ENCODE measurements at places on chromosomes 1 and 21. TPM values are rescaled to one million over a fixed set of nuclear protein-coding genes. Genes with fewer than 3 reads are reported as not detected.

Gene SPATA45
- not detected for total RNA-seq

Gene FMOD
- total RNA-seq: not detected

Gene NUAK2
- total RNA-seq: 14.9 TPM

Gene NBPF20
- total RNA-seq: 3.5 TPM

Gene HSD3B1
- not detected for total RNA-seq

Gene C1orf50
- total RNA-seq: 23.1 TPM

Gene DMRTA2
- total RNA-seq: not detected

DNA sequence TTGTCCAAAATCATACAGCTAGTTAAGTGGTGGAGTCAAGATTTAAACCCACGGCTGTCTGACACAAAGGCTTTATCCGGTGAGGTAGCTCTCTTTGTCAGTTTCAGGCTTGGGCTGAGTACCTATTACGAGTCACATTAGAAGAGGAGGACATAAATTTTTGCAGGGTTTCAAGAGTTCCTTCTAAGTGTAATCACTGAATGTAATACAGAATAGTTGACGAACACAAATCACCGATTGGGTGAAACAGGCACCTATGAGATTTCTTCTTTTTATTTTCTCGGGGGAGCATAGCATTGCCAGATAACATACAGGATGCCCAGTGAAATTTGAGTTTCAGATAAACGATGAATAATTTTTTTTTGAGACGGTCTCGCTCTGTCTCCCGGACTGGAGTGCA is 847 bp downstream of the PSMD4 start:
- no peak for DNase-seq

- DNase-seq: no peak
Observed at GRCh38 chr1:231630558-231631205, 4.1 kb downstream of the DISC1 start.

DNA sequence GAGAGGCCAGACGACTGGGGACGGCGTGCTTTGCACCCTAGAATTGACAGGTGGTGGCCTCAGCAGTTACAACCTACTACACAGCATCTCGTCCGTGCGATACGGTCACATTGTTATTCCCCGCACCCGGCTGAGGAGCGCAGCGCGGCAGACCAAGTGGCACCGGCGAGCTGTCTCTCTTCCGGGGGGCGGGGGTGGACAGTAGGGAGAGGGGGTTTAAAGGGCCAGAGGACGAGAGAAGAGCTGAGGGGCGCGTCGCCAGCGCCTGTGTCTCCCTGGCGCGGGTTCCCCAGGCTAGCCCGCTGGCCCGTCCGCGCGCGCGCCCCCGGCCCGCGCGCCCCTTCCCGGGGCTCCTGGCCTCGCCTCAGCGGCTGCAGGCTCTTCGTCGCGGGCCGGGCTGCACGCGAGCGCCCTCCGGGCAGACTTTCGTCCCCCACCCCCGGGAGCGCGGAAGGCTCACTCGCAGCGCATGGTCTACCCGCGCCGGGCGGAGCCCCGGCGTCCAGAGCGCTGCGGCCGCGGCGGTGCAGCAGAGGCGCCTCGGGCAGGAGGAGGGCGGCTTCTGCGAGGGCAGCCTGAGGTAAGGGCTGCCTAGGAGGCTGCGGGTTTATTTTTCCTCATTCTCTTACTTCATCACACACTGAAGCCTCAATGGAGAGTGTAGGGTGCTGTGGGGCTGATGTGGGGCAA is at the start of gene PDE4B:
PDE4B (plus strand) TSS at position 227 of the 690 bp plus-strand sequence.
- DNase-seq: no peak

- no peak for DNase-seq
Observed at GRCh38 chr1:94903280-94904009, 23.5 kb downstream of the CNN3 start.

DNA sequence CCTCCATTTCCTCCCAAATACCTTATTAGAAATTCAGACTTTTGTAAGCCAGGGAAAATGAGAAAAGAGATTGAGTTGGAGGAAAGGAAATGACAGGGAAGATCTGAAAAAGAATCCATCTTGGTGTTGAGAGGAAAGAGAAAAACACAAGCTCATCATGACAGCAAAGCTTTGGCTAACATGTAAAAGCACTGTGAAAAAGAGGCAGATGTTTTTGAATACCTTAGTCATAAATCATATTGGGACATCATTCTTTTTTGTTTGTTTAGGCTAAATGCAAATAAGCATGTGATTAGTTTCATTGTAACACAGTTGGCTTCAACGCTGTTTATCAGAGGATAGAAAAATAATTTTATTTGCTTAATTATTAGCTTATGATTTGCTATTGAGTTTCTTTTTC is 64.6 kb downstream of the LHX8 start:
- DNase-seq: no peak

- no peak for DNase-seq
Observed at GRCh38 chr21:19148056-19148455, 744.5 kb upstream of the TMPRSS15 start.

DNA sequence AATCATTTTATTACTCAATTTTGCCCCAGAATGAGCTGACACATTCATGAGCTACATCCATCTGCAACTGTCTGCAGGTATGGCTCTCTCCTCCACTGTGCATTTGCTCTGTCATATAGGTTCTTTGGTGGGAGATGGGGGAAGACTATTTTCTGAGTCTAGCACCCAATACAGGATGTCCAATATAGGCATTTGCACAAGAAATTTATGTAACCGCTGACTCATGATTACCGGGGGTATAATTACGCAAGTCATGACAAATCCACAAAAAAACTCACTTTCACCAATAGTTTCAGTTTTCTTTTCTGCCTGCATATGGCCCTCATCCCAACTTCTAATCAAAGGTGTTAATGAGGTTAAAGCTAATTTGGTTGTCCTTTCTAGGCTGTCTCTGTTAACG is 17.5 kb upstream of the VSIG8 start:
- DNase-seq: no peak

DNA sequence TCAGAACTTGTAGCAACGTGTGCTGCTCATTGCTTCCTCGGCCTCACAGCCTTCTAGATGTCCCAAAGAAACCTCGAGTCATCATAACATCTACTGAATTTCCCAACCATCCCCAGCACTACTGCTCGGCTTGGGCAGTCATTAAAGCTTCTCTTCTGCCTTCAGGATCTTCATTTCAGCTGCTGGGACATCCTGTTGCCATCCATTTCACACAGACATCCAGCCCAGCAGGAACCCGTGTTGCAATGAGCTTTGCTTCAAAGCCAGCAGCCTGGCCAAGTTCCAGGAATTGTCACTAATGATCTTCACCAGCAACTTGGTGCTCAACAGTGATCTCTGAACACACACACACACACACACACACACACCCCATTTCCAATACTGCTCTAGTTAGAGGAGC is 18.5 kb downstream of the WLS start:
- DNase-seq: no peak

GRCh38 chr1:160978510-160978927 is 23.9 kb upstream of the ITLN2 start:
- no peak for DNase-seq

DNA sequence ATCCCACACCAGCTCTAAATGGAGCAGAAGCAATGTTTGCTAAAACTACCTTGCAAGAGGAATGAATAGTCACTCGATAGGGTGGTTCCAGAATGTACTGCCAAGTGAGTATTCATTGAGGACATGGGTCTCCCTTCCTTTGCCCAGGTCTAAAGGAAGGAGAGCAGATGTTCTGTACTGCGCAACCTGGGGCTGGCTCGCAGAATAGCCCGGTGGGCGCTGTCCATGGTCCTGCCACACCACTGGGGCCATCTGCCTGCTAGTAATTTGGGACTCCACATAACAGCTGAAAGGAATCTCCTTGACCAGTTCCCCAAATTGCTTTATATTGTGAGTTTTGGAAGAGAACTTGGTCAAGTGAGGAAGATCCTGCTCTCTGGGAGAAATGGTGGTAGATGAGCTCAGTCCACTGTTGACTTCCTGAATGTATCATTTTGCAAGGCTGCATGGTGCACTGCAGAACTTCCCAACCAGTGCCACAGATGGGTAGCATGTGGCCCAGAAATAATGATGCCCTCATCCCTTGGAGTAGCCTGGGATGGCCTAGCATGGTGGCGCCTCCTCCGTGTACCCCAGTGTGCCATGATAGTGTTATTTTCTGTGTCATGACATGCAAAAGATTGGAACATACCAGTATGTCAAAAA is 5.7 kb downstream of the SLC6A17 start:
- DNase-seq: peak; percentile 15

GRCh38 chr1:30342535-30343141 is 380.7 kb downstream of the MATN1 start:
- DNase-seq: no peak

DNA sequence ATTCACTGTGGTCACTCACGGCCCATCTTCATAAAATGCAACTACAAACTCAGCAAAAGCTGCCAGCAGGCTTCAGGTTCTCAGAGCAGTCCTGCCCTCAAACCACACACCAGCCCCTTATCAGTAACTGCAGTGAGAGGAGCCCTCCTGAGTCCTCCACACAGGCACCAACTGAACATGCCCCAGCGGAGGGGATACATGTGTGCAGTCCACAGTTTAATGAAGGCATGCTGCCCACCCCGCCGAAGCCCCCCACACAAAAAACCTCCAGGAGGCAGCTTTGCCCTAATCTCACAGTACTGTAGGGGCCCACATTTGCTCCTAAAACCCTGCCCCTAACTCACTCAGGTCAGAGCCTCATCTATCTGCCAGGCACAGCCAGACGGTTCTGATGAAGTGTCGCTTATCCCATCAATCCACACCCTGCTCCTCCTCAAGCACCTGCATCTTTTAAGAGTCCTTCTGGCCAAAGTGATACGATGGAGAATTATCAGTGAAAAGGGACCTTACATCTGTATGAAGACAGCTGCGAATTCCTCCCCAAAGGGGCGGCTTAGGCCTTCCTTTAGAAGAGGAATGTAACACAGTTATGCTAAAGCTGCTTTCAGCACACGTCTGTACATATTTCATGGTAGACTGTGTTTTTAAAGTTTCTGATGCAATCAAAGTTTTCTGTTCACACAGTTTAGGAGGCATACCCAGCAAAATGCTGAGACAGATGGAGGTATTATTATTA is 3.5 kb downstream of the ABCB10 start:
- no peak for DNase-seq

- no peak for DNase-seq
Observed at GRCh38 chr1:29655145-29655544, 418.8 kb downstream of the PTPRU start.

- no peak for DNase-seq
Observed at GRCh38 chr1:175363031-175363430, 170.5 kb upstream of the KIAA0040 start.

- DNase-seq: no peak
Observed at GRCh38 chr1:224067621-224068457, 46.1 kb upstream of the FBXO28 start.

- no peak for DNase-seq
Observed at GRCh38 chr1:68165665-68166064, 66.7 kb downstream of the WLS start.

GRCh38 chr1:163265547-163265946 is 56.2 kb upstream of the NUF2 start:
- DNase-seq: no peak

DNA sequence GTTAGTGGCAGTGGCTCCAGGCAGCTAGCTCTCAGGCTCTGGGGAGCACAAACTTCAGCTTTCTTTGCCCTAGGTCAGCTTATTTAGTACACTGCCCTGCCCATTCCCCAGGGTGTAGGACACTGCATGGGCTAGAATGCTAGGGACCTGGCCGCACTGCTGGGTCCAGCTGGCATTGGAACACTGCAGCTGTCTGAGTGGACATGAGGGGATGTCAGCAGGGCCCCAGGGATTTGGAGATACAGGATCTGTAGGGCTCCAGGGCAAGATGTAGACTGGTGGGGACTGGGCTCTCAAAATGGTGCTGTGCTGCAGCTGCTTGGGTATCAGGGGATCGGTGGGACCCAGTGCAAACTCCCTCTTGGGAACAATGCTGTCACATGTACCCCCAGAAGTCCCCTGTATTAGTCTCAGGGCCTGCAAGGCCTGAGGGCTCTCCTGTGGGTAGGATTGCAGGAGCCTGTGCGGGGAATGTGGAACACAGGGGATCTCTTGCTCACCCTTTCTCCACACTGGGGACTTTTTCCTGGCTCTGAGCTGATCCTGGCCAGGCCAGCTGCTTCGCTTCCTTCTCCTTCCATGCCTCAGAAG is 25.2 kb upstream of the TTC22 start:
- no peak for DNase-seq

DNA sequence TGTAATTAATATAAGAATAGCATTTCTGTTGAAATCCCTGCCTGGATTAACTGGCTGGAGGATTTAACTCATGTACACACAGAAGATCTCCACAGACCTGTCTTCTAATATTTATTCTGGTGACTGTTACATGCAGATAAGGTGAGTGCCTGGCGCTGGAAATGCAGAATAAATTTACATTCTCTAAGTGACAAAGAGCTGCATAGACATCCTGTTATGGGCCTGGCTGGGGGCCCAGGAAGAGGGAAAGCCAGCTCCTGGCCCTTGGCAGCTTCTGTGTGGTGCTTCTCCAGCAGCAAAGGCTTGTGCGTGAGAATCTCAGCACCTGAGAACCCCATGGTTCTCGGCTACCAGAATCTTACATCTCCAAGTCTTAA is 446.6 kb downstream of the PTPRU start:
- no peak for DNase-seq

GRCh38 chr1:119987686-119988085 is 81.8 kb downstream of the NOTCH2 start:
- DNase-seq: no peak

DNA sequence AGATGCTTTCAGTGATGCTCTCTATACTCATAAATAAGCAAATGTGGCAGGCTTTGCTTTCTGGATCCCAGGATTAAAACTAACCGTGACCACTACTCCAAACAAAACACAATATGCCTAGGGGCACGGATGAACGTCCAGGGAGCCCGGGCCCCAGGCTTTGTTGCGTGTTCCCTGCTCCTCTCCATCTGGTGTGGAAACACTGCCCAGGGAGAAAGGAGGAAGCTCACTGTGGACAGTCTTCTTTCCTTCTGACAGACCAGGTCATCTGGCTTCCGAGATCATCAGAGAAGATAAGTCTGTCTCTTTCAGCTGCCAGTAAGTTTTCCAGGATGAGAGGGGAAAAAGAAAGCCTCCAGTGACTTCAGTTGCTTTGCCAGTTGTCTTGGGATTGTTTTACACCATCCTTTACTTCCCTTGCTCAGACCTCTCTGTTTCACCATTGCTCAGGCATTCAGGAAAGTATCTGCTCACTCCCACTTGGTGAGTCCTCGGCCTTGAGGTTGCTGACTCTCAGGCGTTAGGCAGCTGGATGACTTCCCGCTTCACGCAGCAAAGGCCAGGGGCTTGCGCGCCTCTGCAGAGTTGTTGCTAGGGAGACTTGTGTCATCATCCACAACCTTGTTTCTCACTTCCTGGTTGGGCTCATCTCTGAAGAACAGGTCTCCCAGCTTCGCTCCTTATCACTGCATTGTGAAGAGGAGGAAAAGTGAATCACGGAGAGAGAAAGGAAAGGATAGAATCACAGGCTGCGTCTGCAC is 20.6 kb upstream of the PGD start:
- no peak for DNase-seq

GRCh38 chr1:173042806-173043205 is 7.9 kb downstream of the TNFSF18 start:
- no peak for DNase-seq

GRCh38 chr1:22249928-22250680 is 107.2 kb upstream of the WNT4 start:
- no peak for DNase-seq

Measured in CD4-positive, alpha-beta T cell (primary cell).